ENCODE measurements at places on chromosomes 5 and 9.
A peak's percentile ranks its signal among the peaks of the same experiment; 100 is the strongest.

DNA sequence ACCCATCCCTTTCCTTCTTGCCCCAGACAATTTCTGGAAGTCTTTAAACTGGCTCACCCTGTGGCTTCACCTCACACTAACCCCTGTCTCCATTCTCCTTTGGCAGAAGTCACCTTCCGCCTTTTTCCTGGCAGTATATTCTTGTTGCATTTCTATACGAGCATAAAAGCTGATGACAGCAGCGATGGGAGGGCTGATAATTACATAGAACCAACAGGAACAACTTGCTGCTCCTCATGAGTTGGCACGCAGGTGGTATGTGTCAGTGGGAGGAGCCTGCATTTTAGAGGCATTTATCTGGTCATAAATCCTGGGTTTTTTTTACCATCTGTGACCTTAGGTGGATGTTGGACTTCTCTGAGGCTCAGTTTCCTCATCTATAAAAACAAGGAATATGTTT, 61.4 kb upstream of the CKMT2 start:
- DNase-seq: no peak

DNA sequence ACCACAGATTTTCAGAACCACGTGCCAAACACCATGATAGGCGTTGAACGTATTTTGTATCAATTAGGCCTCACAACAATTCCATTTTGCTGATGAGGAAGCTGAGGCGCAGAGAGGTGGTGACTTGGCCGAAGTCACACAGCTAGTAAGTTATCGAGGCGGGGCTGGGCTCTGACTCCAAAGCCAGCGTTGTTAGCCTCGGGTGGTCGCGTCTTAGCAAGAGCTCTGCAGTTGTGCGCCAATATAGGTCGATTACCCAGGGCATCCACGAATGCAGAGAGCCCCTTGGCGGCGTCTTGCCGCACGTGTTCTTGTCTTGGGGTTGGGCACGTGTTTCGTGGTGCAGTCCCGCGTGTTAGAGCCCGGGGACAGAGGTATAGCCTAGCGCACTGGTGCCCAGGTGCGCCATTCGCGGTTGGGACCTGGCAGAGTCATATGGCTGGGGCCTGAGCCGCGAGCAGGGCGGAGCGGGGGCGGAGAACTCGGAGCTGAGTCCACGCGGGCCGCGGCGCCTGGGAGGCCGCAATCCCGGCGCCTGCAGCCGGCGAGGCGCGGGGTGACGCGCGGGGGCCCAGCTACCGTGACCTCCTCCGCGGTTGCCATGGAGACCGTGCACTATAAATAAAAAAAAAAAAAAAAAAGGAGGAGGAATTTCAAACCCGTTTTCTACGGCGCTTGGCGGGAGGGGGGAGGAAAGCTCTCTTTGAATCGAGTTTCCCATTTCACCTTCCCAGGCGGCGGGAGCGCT, 62.3 kb downstream of the CXXC5 start:
- DNase-seq: peak; percentile 73

DNA sequence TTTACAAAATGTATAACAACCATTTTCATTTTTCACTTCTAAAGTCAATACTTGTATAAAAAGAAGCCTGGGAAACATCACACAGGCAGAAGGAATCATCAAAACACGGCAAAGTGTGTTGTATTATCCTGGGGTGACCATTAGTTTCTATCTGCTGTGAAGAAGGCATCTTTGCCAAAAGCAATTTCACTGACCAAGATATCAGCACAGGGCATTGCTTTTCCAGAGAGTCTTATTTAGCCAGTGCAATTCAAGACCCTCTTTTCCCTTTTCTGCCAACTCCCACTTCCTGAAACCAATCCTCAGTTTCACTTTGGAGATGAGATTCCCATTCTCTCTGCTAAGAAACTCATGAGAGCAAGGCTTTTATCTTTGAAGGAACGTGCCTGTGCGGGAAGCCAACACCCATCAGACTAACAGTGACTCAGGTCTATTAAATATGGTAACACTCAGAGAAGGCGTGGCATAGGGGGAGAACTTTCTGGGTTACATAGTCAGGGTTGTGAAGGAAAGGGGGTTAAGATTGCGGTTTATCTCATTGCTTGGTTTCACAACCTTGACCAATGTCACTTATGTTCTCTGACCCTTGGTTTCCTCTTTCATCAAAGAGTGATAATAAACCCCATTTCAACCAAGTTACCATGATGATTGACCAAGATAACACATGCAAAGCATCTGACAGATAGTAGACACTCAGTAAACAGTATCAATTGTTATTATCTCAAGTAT, 666.9 kb upstream of the KLF4 start:
- no peak for DNase-seq

DNA sequence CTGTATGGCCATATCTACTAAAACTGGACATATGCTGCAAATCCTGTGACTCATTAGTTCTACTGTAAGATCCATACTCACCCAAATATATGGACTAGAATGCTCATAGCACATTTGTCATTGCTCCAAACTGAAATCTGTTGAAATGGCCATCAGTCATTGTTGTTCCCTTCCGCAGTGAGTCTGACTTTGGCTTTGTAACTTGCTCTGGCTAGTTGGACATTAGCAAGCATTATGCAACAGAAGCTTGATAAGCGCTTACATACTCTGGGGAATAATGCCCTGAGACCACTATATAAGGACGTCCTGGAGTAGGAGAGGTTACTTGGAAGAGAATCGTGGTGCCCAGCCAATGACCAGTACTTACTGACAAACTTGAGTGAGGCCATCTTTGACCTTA, 9.0 kb downstream of the KIAA1958 start:
- DNase-seq: no peak

DNA sequence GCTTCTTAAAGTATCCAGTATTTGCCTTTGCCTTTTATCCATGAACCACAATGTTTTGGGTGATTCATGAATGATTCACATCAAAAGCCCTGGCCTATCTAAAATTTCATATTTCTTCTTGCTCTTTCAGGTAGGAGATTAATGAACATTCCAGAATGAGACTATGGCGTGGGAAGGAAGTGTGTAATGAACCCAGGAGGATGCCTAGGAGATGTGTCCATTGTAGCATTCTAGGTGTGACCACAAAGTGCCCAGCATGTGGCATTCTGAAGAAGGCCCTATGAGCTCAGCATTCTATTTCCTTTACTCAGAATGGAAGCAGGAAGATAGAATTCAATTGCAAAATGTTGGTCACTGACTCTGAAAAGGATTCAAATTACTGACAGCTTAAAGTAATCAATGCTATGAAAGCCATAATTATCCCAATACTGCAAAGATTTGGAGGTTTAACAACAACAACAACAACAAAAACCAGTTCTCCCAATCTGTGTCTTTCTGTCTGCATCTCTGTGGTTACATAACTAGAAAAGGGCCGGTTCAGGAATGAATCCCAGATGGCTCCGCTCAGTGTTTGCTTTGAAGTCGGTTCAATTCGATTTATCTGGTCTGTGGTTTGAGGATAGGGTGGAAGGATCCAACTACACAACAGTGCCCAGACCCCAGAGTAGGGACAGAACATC, 126.7 kb downstream of the FOXD1 start:
- DNase-seq: peak; percentile 67

GRCh38 chr5:94705427-94705826, 87.0 kb downstream of the SLF1 start:
- peak; percentile 54 for DNase-seq

DNA sequence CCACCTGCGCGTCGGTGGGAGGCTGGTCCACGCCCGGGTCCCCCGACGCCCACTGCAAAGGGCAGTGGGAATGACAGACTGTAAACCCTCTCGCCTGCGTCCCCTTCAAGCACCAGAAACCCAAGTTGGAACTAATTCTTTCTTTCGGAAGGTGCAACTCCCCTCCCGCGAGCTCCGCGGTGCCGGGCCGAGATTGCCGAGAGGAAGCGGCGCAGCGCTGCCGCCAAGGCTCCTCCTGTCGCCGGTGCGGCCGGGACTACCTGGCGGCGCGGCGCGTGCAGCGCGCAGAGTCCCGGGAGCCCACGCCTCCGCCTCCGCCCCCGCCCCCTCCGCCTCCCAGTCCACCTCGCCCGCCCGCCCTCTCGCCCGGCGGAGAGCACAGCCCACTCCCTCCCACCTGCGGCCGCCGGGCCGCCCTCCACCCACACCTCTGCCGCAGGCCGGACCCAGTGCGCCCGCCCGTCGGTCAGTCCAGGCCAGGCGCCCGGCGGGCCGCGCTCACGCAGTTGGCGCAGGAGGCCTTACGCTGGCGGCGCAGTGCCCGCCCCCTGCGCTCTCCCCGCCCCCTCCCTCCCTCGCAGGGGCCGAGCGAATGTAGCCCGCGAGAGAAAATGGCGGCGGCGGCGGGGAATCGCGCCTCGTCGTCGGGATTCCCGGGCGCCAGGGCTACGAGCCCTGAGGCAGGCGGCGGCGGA, at the start of gene MAP3K1:
TSS of gene MAP3K1 (plus strand) at position 587 of the 695 bp plus-strand sequence. CDS start at position 612, 25 bp downstream.
- DNase-seq: peak; percentile 83

DNA sequence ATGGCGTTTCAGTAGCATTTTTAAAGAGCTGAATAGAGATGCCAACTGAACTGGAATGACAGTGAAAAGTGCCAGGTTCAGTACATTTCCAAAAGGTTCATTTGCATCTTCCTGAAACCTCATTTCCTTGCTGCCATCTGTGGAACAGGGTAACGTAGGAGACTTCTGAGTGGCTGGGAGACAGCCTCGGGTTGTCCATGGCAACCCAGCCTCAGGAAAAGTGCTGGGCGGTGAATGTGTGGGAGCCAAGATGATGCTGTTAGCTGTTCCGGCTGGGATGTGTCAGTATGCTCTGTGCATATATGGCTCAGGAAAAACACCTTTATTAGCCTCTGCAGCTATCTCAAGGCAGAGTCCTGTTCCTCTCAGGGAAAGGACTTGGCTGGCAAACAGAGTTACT, 87.5 kb downstream of the KLHL3 start:
- DNase-seq: no peak

- DNase-seq: no peak
These were observed 618.7 kb downstream of the TLE1 start for GRCh38 chr9:81070689-81071088.

- DNase-seq: no peak
These were observed 2.9 kb upstream of the RNF130 start for GRCh38 chr5:180074462-180074861.

- DNase-seq: no peak
These were observed 7.2 kb upstream of the DNAJB5 start for GRCh38 chr9:34982361-34982760.

- no peak for DNase-seq
These were observed 48.2 kb downstream of the GABBR2 start for GRCh38 chr9:98660541-98660940.

GRCh38 chr9:13932528-13933267, 381.2 kb downstream of the NFIB start:
- DNase-seq: no peak

DNA sequence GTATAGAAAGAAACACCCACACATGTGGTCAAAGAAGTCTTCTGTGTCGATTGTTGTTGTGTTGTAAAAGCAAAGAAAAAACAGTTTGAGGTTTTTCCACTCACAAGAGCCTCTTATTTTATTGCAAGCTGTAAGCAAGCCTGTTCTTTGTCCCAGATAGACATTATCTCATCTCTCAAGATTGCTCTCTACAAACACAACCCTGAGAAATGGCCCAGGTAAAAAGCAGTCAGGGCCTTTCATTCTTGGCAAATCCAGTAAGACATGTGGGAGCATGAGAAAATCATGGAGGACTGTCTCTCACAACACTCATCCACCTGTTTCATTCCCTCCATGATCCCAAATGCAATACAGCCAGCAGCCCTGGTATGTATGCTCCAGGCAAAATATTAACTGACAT, 286.6 kb upstream of the POU5F2 start:
- DNase-seq: no peak

- DNase-seq: no peak
These were observed 5.6 kb upstream of the ARL15 start for GRCh38 chr5:54315736-54316528.

- DNase-seq: peak; percentile 89
These were observed 4.7 kb downstream of the SKP2 start for GRCh38 chr5:36156619-36157018.

GRCh38 chr5:107217721-107218130, 453.0 kb downstream of the EFNA5 start:
- DNase-seq: no peak

- DNase-seq: no peak
These were observed 11.9 kb downstream of the GSN start for GRCh38 chr9:121279776-121280388.

GRCh38 chr5:124061663-124062062, 549.7 kb downstream of the CSNK1G3 start:
- DNase-seq: peak; percentile 90

DNA sequence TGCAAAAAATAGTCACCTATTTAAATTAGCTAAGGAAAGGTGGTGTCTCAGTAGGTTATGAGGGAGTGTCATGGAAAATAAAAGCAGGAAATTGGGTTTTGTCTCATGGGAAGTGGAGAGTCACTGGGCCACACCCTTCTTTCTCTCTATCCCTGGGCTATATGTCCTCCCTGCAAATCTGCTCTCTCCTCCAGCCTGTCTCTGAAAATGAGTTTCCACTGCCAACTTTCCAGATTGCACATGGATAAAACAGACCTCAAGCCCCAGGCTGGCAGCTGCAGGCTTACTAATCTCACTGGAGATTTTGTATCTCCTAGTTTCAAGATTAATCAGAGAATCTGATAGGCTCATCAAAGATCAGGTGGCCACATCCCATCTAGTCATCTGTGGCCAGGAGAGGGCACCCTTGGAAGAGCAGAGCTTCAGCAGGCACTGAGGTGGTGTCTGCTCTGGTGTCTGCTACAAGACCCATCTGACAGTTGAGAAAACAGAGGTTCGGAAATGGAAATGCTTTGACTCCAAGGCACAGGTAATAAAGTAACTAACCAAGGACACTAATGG, 178.9 kb downstream of the MSX2 start:
- DNase-seq: no peak

GRCh38 chr5:55502759-55503158, 32.0 kb downstream of the PLPP1 start:
- DNase-seq: no peak

GRCh38 chr5:174431504-174431903, 292.9 kb upstream of the MSX2 start:
- DNase-seq: no peak

DNA sequence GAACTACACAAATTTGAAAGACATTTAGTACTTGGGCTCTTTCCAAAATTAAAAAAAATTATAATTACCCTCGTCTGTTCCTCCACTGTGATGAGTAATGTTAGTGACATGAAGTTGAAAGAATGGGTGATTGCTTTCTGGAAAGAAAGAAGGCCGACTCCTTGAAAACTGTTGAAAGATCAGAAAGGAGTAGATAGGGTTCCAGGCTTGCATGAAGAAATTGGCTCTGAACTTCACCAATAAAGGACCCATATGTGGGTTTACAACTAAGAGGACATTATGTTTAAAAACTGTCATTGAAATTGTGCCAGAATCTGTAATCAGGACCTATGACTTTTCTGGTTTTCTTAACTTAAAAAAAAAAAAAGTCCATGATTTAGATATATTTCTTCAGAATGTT, 20.7 kb upstream of the MOCS2 start:
- DNase-seq: peak; percentile 68

GRCh38 chr9:26228273-26228672, 550.0 kb upstream of the TUSC1 start:
- DNase-seq: no peak
